ENCODE measurements at places on chromosomes 1 and 21.

GRCh38 chr1:207890136-207890738, 20.7 kb downstream of the CD34 start:
- no peak for DNase-seq

DNA sequence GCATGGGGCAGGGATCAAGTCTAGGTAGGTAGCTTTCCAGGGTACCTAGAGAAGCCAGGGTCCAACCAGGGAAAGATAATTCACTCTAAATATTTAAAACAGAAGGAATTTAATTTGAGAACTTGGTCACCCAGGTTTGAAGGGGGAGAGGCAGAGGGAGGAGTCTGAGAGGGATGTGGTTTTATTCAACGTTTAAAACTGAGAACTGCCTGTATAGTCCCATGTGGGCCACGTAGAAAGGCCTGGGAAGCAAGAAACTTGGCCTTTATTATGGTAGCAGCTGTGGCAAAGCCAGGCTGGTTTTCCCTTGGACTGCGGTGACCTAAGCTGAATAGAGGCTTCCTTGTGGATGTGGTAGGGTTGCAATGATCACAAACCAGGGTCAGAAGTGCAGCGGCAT, 42.0 kb upstream of the DUSP10 start:
- no peak for DNase-seq

- DNase-seq: no peak
Observed at GRCh38 chr1:51924455-51924854, 45.9 kb upstream of the NRDC start.

DNA sequence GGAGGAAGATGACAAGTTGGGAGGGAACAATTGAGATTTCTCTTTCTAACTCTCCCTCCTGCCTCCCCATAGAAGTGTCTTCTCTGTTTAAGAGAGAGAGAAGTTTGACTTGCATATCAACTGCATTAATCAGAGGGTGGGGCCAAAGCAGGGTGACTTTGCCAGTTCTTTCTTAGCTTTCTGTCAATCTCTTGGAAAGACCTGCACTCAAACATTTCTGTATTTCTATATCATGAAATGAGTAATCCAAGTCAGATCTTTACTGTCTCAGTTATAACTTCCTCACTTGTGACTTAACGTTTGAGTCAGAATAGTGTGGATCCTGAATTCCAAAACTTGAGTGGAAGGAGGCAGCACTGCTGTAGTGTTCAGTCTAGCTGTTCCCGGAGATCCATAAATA, 180.8 kb upstream of the KCNK2 start:
- no peak for DNase-seq

DNA sequence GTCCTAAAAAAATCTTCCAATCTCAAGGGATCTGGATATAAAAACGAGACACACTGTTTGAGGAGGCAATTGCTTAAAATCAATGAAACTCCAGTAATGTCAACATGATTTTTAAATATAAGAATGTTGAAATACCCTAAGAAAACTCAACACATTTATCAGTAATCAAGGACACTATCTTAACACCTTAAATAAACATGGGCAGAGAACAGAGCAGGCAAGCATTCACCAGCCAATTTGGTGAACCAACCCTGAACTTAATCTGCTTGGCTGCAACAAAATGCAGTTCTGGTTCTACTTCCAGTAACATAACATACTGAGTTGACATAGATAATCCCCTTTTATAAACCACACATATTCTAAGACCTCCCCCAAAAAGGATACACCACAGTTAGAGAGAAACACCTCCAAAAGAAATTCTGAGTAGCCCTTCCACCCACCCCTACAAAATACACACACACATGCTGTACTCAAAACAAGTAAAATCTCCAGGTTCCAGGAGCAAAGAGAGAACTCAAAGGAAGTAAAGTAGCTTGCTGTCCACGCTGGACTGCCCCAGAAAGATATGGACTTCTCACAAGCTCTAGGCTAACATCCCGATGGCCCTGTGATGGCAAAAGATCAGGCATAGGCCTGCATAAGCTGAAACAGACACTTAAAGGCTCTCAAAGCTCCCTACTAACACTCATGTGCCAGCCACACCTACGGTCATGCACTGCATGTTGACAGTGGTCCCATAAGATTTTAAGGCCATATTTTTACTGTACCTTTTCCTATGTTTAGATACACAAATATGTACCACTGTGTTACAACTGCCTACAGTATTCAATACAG, 30.5 kb downstream of the TP53BP2 start:
- no peak for DNase-seq

DNA sequence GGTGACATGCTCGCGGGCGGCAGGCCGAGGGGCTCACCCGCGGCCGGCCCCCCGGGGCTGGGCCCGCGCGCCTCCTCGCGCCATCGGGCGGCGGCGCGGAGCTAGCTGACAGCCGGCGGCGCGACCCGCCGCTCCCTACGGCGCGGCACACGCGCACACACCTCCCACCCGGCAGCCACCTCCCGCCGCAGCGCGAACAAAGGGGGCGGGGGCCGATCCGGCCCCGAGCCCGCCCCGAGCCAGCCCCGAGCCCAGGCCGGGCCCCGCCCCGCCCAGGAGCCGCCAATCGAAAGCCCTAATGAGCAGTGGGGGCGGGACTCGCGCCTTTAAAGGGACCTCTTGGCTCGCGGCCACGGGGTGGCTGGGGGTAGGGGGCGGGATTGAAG, at the start of gene KIF21B:
Gene KIF21B, minus strand, starts transcription at position 198 of the 386 bp plus-strand sequence. CDS start 331 bp downstream, outside the sequence.
- peak; percentile 55 for DNase-seq

- DNase-seq: no peak
Observed at GRCh38 chr1:93729502-93729901, 47.9 kb upstream of the BCAR3 start.

GRCh38 chr1:47347735-47348134, 14.1 kb downstream of the CMPK1 start:
- no peak for DNase-seq

DNA sequence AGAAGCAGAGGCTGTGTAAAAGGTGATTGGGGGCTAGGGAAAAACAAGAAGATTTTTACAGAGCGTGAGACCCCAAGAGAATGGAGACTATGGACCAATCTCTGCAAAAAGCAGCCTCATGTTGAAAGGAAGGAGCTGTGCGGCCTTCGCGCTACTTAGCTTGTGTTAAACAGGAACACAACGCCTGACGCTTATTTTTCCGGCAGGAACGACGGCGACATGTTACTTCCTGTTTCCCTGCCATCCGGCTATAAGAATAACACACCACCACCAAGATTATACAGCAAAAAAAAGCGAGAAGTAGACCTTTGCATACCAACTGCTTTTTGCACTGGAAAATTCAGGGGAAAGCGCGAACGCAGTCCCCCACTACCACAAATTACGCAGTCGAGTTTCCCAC, 272.7 kb downstream of the FAM72C start:
- DNase-seq: no peak

DNA sequence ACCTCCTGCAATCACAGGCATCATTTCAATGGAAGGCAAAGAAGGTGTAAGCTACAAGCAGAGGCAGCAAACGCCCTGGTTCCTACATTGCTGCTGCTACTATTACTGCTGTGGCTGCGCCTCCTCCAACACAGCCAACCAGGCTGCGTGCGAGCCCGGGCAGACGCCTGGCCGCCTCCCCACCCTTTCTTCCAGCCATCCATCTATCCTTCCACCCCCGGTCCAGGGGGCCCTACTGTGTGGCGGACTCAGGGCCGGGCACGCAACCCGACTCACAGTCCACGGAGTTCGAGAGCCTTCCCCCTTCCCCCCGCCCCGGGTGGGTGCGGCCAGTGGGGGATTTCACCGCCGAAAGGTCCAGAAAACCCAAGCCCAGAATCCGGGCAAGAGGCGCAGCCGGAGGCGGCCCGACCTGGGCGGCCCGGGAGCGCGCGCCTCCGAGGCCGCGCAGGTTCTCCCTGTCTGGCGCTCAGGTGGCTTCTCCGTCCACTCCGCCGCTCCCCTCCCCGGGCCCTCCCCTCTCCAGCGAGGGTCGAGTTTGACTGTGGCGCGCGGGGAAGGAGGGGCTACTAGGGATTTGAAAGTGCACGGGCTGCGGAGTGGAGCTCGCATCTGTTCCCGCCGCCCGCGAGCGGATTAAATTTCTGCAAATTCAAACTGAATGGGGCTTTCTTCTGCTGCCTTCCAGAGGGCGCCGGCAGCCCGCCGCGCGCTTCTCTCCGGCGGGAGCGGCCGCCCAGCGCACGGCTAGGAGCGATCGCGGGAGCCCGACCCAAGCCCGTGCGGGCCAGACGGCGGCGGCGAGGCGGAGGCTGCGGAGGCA, at the start of gene HUNK:
Gene HUNK, plus strand, starts transcription at position 569 of the 823 bp plus-strand sequence. CDS start 655 bp downstream, outside the sequence.
- DNase-seq: peak; percentile 32

- DNase-seq: peak; percentile 91
Observed at GRCh38 chr1:182611787-182612186, 7.6 kb upstream of the RGS16 start.

GRCh38 chr1:171610385-171610784, 11.7 kb upstream of the MYOCOS start:
- no peak for DNase-seq

DNA sequence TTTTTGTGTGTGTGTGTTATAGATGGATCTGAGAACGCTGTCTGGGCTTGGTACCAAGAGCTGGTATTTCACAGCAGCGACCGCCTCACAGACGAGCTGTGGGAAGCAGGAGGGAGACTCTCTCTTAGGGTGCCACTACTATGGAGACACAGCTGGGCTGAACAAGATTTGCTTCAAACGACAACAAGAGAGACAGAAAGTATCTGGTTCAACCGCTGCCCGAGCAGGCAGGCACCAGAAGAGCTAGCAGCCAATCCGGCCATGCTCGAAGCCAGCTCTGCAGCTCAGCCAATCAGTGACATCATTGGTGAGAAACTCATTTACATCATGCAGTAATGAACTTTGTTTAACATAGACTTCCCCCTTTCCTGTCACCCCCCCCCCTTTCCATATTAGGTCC, 341.3 kb downstream of the USP25 start:
- peak; percentile 12 for DNase-seq

DNA sequence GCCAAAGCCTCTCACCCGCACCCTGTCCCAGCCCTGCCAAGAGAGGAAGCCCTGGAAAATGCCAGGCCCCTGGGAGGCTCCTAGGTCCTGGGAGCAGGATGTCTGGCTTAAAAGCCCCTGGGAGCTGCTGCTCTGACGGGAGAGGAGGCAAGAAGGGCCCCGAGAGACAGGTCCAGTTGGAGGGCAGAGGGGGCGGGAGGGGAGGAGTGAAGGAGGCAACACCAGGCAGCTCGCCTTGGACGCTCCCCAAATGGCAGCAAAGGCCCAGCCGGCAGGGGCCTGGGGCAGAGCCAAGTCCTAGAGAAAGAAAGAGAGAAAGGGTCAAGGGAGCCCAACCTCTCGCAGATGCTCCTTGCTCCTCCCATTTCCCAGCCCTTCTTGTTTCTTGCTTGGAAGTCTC, 6.8 kb downstream of the ETV3L start:
- DNase-seq: no peak

DNA sequence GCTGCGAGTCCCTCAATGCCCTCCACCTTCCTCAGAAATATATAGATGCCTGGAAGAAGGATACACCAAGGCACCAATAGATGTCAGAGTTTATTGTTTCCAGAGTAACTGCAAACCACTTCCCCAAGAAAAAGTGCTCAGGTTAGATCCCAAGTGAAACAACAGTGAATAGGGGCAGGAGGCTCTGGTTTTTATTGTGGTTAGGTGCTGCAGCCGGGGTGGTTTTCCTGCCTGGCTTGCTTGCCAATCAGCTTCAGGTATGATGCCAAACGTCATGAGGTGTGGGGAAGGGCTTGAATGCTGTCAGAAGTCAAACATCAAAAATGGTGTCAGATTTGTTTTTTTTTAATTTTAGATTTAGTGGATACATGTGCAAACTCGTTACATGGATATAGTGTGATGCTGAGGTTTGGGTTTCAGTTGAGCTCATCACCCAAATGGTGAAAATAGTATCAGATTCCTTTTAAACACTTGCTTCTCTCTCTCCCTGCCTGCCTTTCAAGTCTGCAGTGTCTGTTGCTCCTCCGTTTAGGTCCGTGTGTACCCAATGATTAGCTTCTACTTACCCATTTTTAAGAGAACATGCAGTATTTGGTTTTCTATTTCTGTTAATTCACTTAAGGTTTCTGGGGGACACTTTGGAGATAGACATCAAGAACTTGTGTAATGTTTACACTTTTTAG, 1317.0 kb downstream of the MRPL39 start:
- DNase-seq: no peak

- DNase-seq: no peak
Observed at GRCh38 chr1:45221716-45222115, 15.3 kb upstream of the ZSWIM5 start.

- DNase-seq: no peak
Observed at GRCh38 chr1:78136680-78137079, 90.9 kb downstream of the GIPC2 start.

DNA sequence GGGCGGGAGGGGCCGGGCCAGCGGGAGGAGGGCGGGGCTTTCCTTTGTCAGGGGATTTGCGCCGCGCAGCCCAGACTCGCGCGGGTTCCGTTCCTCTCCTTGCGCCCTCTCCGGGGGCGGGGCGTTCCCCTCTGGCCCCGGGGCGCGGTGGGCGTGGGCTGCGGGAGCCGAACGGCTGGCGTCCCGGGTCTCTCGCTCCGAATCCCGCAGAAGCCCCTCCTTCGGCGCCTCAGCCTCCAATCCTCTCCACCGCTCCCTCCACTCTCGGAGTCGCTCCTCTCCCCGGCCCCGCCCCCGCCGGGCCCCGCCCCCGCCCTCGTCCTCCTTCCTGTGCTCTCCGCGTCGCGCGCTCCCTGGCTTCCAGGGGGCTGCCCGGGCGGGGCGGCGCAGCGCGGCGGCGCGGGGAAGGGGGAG, 82.8 kb upstream of the BMP8A start:
- peak; percentile 73 for DNase-seq

DNA sequence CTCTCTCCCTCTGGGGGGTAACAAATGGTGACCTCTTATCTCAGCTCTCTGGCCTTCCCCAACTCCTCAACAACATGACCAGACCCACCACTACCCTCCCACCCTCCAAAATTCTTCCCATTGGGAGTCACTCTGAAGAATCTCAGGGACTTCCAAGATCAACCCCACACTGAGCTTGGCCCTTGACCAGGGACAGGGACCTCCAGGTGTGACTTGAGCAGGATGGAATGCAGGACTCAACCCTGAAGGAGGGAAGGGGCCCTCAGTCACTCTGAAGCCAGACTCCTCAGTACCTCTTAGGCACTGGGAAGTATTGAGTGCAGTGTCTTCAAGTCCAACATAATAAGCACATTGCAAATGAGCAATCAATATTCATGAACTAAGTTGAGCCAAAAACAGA, 1.9 kb downstream of the CASQ1 start:
- no peak for DNase-seq
